ENCODE measurements at places on chromosomes 5 and 9. TPM values are rescaled to one million over a fixed set of nuclear protein-coding genes. Genes with fewer than 3 reads are reported as not detected.

GRCh38 chr9:1978941-1979340, 36.2 kb upstream of the SMARCA2 start:
- no peak overlapping the region for H3K4me3 ChIP-seq
- H3K4me1 ChIP-seq, result peaks cover 7% of the 10 kb centered on the region
- H3K36me3 ChIP-seq, result no peaks in the 10 kb centered on the region
- no peak for DNase-seq

DNA sequence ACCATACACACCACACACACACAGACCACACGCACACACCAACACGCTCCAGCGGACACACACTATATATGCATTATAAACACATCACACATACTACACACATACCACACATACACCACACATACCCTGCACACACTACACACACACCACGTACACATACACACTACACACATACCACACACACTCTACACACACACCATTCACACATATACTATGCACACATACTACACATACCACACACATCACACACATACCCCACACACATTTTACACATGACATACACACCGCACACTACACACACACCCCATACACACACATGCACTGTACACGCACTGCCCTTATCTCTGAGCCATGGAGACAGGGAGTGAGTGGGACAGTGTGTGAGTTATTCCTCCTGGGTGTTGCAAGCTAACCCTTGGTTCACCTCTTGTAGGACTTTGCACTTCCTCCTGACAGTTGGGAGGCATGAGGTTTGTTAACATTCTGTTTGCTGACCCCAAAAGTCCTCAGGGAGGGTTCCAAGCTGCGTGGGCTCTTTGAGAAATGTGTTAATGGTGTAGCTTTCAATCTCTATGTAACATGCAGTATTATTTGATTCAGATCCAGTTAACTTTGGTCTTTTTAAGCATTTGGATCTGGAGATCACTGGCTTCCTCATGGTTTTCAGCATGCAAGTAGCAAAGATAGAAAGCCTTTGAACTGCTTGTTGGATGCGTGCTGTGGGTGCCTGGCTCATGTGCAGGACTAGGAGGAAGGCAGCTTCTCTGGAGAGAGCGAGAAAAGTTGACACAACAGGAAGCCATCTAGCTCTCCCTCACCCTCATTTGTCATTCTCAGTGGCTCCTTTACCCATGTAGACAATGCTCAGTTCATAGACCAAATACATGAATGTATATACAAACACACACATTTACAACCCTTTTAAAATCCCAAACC, 13.7 kb downstream of the IL31RA start:
- H3K27me3 ChIP-seq, result no peaks in the 10 kb centered on the region
- peak overlapping the region; percentile 39 for H3K27ac ChIP-seq
- no peak overlapping the region for H3K4me3 ChIP-seq

DNA sequence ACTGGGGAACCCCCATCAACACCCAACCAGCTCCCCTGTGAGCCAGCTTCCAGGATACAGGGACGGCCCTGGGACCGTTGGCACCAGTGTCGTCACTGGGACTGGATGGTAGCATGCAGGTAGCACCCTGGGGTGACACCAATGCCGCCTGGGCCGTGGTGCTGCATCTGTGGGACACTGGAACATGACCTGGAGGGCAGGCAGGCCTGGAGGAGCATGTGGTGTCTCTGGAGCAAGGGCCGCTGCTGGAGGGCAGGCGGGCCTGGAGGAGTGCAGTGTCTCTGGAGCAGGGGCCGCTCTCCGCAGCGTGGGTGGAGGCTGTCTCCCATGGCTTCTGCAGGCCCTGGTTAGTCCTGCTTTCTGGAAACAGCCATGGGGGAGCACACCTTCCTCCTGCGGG, 13.1 kb downstream of the LPCAT1 start:
- no peak overlapping the region for H3K27ac ChIP-seq
- no peak overlapping the region for H3K4me3 ChIP-seq
- H3K4me1 ChIP-seq, result peaks cover 45% of the 10 kb centered on the region
- no peaks in the 10 kb centered on the region for H3K27me3 ChIP-seq
- no peak for DNase-seq

DNA sequence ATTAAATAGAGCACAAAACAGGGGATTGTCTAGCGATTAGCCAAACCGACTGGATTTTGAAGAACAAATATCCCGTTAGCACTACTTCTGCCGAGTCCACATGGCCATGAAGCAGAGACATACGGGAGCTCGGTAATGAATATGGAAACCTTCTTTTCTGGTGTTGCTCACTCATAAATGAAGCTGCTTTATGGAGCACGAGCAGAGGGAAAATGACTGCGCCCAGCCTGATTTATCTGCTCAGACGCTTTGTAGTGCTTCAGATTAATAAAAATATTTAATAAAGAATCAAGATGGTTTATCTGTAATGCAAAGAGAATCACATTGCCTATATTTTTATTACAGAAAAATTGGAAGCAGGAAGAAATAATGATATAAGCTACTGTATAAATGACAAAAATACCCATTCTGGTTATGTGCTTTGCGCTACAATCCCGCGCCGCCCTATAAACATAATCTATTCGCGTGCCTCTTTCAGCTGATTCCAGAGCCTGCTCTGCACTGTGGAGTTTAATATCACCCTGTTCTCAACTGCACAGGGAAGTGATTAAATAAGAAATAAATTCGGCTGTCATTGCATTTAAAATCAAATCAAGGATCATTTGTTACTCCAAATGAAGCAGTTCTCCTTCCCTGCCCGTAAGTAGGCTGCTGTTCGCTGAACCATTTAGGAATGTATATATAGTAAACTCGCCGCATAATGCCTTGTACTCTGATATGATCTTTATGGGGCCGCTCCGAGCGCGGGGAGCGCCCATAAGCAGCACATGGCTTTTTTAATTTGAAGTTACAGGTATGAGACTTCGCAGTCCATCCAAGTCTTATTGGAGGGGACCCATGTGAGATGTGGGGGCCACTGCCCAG, 22.3 kb upstream of the UBAC1 start:
- H3K27ac ChIP-seq, result no peak overlapping the region
- no peaks in the 10 kb centered on the region for H3K36me3 ChIP-seq
- H3K27me3 ChIP-seq, result peaks cover 16% of the 10 kb centered on the region
- no peak for DNase-seq
- no peak overlapping the region for H3K4me3 ChIP-seq
- H3K4me1 ChIP-seq, result peaks cover 13% of the 10 kb centered on the region

DNA sequence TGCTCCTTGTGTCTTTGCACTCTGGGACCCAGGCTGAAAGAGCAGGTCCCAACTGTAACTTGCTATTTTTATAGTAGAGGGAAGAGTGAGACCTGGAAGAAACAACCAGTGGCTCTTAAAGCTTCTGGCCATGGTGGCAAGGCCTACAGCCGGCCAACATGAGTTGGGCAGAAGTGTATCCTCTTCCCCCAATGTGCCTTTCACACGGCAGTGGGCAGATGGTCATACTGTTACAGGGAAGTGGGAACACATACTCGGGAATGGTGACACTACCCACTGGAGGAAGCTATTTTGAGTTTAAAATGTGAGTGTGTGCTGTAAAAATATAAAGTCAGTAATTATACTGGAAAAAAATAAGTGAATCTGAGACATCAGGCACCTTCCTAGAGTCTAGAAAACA, 116.0 kb downstream of the MVB12B start:
- H3K27ac ChIP-seq, result no peak overlapping the region
- H3K36me3 ChIP-seq, result no peaks in the 10 kb centered on the region

DNA sequence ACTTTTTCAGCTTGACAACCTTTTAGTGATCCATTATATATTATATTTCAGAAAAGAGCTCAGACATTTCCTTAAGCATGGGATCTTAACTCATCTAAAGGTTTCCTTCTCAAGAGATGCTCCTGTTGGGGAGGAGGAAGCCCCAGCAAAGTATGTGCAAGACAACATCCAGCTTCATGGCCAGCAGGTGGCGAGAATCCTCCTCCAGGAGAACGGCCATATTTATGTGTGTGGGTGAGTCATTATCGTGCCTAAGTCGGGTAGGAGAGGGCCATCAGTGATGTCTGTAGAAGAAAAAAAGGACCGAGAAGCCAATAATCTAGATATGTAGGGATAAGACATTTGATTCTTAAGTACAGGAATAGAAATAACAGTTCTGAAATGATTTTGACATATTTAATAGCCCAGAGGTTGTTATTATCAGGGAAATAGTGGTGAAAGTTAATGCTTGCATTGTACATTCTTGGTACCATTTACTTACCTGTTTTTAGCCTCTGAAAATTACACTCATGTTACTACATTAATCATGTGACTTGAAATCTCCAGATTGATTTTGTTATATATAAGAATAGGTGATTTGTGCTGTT, 28.2 kb downstream of the MTRR start:
- no peak overlapping the region for H3K4me3 ChIP-seq
- H3K27ac ChIP-seq, result no peak overlapping the region
- H3K27me3 ChIP-seq, result no peaks in the 10 kb centered on the region
- peaks cover 98% of the 10 kb centered on the region for H3K36me3 ChIP-seq
- H3K4me1 ChIP-seq, result no peaks in the 10 kb centered on the region
- DNase-seq, result no peak

GRCh38 chr5:2764581-2764980, 13.1 kb upstream of the IRX2 start:
- no peak for DNase-seq
- no peak overlapping the region for H3K27ac ChIP-seq
- peaks cover 3% of the 10 kb centered on the region for H3K27me3 ChIP-seq
- no peak overlapping the region for H3K4me3 ChIP-seq
- H3K4me1 ChIP-seq, result no peaks in the 10 kb centered on the region

GRCh38 chr9:110130211-110130610, 77.7 kb downstream of the C9orf152 start:
- H3K36me3 ChIP-seq, result no peaks in the 10 kb centered on the region
- H3K27me3 ChIP-seq, result no peaks in the 10 kb centered on the region
- no peak overlapping the region for H3K27ac ChIP-seq
- H3K4me1 ChIP-seq, result peaks cover 42% of the 10 kb centered on the region
- no peak for DNase-seq

- H3K4me1 ChIP-seq, result no peaks in the 10 kb centered on the region
- no peaks in the 10 kb centered on the region for H3K36me3 ChIP-seq
- no peak overlapping the region for H3K4me3 ChIP-seq
- DNase-seq, result no peak
These were observed 114.0 kb upstream of the MTAP start for GRCh38 chr9:21688108-21689102.

- H3K27ac ChIP-seq, result peak overlapping the region; percentile 41
- DNase-seq, result peak; percentile 75
- no peaks in the 10 kb centered on the region for H3K36me3 ChIP-seq
- H3K27me3 ChIP-seq, result no peaks in the 10 kb centered on the region
These were observed 165.1 kb downstream of the PLK2 start for GRCh38 chr5:58294598-58295305.

DNA sequence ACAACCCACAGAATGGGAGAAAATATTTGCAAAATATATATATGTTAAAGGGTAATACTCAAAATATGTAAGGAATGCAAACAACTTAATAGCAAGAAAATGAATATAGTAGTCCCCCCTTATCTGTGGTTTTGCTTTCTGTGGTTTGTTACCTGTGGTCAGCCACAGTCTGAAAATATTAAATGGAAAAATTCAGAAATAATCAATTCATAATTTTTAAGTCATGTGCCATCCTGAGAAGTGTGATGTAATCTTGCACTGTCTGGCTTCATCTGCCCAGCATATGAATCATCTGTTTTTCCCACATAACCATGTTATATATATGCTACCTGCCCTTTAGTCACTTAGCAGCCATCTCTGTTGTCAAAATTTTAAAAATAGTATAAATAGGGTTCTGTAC, 11.7 kb downstream of the CER1 start:
- no peak overlapping the region for H3K27ac ChIP-seq
- no peak overlapping the region for H3K4me3 ChIP-seq
- DNase-seq, result no peak
- peaks cover 18% of the 10 kb centered on the region for H3K27me3 ChIP-seq

GRCh38 chr9:91026266-91026665, 224.6 kb downstream of the SYK start:
- no peak overlapping the region for H3K4me3 ChIP-seq
- H3K4me1 ChIP-seq, result no peaks in the 10 kb centered on the region
- H3K36me3 ChIP-seq, result no peaks in the 10 kb centered on the region
- no peak for DNase-seq
- no peaks in the 10 kb centered on the region for H3K27me3 ChIP-seq

GRCh38 chr5:3564116-3564515, 31.5 kb upstream of the IRX1 start:
- no peak for DNase-seq
- H3K27ac ChIP-seq, result no peak overlapping the region
- no peaks in the 10 kb centered on the region for H3K4me1 ChIP-seq
- H3K4me3 ChIP-seq, result no peak overlapping the region
- no peaks in the 10 kb centered on the region for H3K27me3 ChIP-seq

DNA sequence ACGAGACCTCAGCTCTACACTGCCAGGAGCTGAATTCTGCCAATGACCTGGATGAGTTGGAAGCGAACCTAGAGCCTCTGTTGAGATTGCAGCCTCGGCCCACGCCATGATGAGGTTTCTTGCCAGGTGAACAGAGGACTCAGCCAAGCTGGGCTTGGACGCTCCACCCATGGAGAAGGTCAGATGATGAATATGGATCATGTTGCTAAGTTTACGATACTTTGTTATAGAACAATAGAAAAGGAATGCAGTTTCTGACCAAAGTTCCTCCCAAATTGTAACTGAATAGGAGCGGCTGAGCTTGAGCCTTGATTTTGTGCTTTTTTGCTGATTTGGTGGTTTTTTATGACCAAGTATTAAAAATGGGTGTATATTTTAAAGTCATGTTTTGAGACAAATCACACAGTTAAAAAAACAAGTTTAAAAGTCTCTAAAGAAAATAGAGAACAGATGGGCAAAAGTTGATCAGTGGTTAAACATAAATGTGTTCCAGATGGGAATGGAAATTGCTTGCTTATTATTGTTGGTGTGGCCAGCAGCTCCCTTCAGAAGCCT, 32.9 kb downstream of the ROPN1L start:
- H3K4me3 ChIP-seq, result no peak overlapping the region
- H3K27me3 ChIP-seq, result no peaks in the 10 kb centered on the region
- no peaks in the 10 kb centered on the region for H3K4me1 ChIP-seq
- no peaks in the 10 kb centered on the region for H3K36me3 ChIP-seq
- DNase-seq, result no peak

- no peak overlapping the region for H3K4me3 ChIP-seq
- H3K4me1 ChIP-seq, result peaks cover 6% of the 10 kb centered on the region
- no peaks in the 10 kb centered on the region for H3K36me3 ChIP-seq
- no peak overlapping the region for H3K27ac ChIP-seq
- peaks cover 16% of the 10 kb centered on the region for H3K27me3 ChIP-seq
- no peak for DNase-seq
These were observed 4.2 kb downstream of the AK1 start for GRCh38 chr9:127873223-127873691.

- DNase-seq, result no peak
- H3K4me3 ChIP-seq, result no peak overlapping the region
These were observed 6.7 kb downstream of the IRX4 start for GRCh38 chr5:1875843-1876659.

GRCh38 chr5:132269635-132270334, 12.3 kb downstream of the PDLIM4 start:
- peaks cover 3% of the 10 kb centered on the region for H3K4me1 ChIP-seq
- H3K27me3 ChIP-seq, result no peaks in the 10 kb centered on the region
- no peaks in the 10 kb centered on the region for H3K36me3 ChIP-seq

The LECT2 gene
- polyA plus RNA-seq, result not detected

The FGD3 gene
- polyA plus RNA-seq, result 56.2 TPM

The RXRA gene
- 15.8 TPM for polyA plus RNA-seq

The ANKS6 gene
- polyA plus RNA-seq, result 1.5 TPM

All from CD14-positive monocyte (primary cell).